Skin of body (tissue), 3 donors: ENCODE measurements at places on chromosomes 6 and 20.
A peak's percentile ranks its signal among the peaks of the same experiment; 100 is the strongest.

- DNase-seq, result peak; percentile 45
Observed at GRCh38 chr20:34302312-34302722, 838 bp downstream of the AHCY start.

- peak; percentile 82 for DNase-seq
Observed at GRCh38 chr6:21915707-21916260, 322.2 kb downstream of the SOX4 start.

DNA sequence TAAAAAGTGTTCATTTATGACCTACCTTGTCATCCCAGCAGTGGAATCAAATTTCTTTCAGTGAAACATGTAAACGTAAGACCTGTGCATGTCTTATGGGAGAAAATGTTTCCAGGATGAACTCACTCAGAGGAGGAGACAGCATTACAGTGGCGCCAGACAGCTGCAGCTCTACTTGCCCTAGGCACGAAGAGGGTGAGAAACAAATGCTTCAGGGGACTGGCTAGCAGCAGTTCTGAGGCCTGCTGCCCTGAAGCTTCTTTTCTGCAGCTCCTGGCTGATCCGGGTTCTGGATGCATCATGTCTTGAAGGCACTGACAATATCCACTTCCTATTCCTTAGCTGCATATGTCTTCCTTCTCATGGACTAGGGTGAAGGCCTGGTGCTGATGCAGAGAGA, 120.2 kb downstream of the QRSL1 start:
- no peak for DNase-seq

GRCh38 chr6:7088076-7088742, 19.6 kb upstream of the RREB1 start:
- DNase-seq, result no peak

GRCh38 chr20:46994341-46994740, 99.7 kb downstream of the EYA2 start:
- no peak for DNase-seq

DNA sequence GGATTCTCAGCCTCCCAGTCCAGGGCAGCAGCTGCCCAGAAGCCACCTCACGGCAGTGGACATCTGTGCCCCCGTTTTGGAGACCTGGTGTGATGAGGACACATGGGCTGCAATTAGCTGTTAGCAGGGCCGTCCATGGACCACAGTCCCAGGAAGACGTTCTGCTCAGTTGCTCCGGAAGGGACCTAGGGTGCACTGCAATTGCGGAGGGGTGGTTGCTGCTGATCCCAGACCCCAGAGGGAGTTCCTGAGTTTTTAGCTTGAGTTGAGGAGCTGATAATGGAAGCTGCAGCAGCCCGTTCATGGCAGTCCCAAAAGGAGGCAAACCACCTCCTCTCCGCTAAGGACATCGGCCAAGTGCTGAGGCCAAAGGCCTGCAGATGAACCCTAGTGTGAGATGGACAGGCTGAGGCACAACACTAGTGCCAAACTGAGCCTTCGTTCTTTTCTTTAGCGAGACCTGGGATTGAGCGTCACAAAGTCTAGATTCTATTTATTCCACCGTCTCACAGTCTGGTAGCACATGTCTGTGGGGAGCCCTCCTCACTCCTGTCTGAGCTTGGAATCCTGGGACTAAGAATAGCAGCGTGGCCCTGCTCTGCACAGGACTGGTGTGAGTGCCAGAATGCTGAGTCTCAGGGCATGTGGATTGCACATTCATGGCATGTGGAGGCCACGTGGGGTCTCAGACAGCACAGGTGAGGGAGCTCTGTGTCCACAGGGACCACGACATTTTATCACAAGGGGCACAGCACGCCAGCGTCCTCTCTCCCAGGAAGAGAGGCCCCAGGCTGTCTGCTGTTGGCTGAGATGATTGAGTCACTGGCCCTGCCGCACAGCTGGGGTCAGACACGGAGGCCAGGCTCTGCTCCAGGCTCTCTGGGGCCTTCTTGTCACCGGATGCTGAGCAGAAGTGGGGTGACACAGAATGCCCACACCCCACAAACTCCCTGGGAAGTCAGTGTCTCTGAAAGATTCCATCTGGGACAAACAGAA, 113.4 kb downstream of the PSMB1 start:
- no peak for DNase-seq

DNA sequence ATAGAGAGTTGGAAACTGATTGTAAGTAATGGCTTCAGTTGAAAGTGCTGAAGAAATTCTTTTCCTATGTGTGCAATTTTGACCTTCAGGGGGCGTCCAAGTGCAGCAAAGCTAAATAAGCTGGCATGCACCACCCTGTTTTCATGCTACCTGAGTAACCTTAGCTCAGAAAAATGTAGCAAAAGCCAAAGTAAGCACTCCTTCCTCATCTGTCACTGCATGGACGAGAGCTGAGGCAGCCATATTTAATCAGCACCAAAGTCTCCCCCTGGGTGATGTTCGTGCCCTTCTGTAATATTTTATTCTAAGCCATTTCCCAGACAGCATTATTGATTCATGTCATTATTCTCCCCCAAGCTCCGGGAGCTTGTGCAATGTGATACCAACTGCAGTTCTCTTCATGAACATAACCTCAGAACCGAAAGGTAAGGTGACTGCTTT, 123.1 kb downstream of the RPS12 start:
- DNase-seq, result no peak

DNA sequence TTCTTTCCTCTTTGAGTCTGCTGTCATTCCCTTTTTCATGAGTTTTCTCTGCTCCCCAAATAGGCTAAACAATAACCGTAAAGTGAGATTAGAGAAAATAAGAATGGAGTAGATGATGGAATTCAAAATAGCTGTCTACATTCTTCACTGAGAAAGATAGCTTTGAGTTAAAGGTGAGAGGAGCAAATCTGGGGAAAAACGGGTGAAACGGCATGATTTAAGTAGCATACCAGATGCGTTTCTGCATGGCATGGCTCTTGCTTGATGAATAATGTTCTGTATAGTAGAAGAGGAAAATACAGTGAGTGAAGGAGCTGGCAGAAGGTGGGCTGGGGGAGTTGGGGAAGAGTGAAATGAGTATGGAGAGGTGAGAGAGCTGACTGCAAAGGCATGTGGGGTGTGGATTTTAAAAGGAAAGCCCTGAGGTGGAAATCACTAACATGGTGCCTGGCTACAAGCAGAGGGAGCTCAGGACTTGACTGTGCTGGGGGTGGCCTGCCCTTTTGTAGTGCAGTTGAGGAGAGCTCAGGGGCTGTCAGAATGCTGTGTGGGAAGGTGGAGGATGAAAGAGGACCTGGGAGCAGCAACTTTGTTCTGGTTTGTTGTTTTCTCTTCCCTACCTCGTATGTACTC, 8.8 kb downstream of the BICRAL start:
- DNase-seq, result no peak

DNA sequence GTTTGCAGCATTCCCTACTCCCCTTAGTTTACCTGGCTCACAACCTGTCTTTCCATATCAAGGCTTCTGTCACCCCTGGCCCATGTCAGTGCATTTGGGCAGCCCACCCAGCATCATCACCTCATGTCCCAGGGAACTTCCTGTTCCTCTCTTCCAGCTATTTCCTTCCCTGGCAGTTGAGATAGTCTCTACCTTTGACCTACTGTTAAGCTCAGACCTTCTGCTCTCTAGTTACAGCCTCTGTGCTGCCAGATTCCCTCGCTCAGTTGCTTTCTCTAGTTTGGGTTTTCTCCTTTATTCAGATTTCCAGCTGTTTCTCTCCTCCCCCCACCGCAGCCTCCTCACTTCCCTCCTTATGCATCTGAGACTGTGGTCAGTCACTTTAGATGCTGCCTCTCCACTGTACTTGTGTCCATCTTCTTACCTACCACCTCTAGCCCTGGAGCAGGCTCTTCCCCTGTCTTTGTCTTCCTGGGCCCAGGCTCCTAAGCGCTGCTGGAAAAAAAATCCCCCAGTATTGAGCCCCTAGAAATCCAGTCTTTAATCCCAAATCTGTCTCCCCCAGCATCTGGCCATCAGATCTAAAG, 16.3 kb downstream of the PTPN1 start:
- no peak for DNase-seq

GRCh38 chr6:134004714-134005113, 47.7 kb downstream of the SLC2A12 start:
- no peak for DNase-seq

DNA sequence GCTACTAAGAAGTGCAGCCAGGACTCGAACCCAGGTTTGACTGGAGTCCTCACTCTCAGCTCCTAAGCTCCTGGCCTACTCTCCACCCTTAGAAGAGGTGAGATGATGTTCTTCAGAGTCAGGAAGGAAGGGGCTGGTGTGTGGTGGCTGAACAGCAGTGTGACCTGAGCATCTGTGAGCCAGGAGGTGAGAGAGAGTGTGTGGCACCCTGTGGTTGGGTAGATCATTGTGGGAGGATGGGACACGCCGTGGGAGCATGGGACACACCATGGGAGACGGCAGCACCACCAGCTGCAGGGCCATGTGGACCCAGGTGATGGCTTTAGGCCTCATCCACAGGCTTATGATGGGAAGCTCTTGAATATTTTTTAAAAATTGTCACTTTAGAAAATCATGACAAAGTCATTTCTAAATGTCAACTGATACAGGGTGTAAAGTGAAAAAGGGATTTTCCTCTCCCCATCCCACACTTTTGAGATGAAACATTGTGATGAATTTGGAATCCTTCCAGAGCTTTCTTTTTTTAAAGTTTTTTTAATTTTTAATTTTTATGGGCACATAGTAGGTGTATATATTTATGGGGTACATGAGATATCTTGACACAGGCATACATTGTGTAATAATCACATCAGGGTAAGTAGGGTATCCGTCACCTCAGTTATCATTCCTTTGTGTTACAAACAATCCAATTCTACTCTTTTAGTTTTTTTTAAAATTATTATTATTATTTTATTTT, 31.6 kb downstream of the SRC start:
- no peak for DNase-seq

DNA sequence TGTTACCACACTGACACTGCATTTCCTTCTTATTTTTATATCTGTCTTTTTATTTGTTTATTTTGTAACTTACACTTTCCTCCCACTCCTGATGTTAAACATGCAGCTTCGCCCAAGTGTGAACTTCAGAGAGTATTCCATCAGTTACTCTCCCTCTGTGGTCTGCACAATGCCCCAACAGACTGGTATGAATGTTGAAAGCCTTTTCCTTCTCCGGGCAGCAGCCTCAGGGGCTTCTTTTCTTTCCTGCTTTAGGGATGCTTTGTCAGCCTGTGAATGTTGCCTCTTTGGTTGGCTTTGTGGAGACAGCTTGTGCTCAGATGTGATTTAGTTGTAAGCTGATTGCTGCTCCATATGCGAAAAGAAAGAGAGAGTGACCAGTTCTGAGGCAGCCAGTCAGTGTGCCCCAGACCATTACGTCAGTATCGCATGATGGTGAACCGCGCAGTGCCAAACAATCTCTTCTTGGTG, 44.0 kb downstream of the SMPDL3A start:
- DNase-seq, result no peak

GRCh38 chr6:87756858-87757257, 54.8 kb upstream of the AKIRIN2 start:
- DNase-seq, result no peak

GRCh38 chr6:35176301-35177024, 35.3 kb upstream of the TCP11 start:
- DNase-seq, result no peak

- DNase-seq, result peak; percentile 38
Observed at GRCh38 chr6:157198425-157199279, 124.7 kb downstream of the TMEM242 start.

- DNase-seq, result no peak
Observed at GRCh38 chr20:17273717-17274116, 46.9 kb downstream of the PCSK2 start.
